AG04450 (cell line): ENCODE measurements at places on chromosomes 4 and X.
A peak's percentile ranks its signal among the peaks of the same experiment; 100 is the strongest.

- DNase-seq = no peak
Observed at GRCh38 chr4:147831551-147832171, 99.8 kb downstream of the ARHGAP10 start.

DNA sequence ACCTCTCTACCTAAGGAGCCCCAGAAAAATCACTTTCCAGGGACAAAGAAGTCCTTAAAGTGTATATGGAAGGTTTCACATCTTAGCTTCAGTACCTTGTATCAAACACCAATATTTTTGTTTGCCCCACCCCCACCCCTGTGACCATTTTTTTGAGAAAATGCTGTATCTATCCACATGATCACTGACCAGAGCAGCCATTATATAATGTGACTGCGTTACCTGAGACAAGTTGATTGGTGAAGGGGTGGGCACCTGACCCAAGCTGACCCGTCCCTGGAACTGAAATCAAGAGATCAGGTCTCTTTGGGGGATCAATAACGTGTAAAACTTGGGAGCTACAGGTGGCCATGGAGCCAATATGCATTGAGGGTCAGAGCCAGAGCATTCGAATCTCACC is 10.7 kb downstream of the TIFA start:
- no peak for DNase-seq

DNA sequence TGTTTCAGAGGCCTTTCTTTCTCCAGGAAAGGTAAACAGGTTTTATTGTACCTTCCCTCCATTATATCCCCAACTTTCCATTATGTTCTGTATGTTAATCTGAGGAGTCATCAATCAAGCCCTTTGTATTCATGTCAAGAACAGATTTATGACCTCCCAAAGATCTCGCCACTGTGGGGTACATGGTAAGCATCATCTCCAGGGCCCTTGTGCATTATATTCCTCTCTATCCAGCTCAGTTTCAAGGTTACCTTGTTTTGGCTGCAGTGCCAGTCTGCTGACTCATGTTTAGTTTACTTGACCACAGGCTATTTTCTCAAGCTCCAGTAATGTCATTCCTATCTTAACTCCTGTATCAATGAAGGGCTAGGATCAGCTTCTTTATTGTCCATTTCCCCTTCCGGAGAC is 125.1 kb upstream of the FRMPD4 start:
- peak; percentile 13 for DNase-seq

DNA sequence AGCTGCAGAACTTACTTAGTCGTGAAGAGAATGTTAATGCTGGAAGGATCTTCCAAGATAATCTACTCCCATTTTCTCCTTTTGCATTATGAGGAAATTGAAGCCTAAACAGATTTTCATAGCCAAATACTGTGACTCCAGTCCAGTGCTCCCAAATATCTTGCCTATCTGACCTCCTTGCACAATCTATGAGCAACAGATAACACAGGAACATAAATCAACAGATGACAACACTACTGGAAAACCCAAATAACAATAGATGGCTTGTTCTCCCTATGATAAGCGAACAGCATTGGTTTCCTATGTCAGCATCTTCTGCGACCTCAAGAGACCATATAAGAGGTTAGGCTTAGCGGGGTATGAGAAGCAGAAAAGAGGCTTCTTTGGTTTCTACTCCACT is 88.0 kb downstream of the CORIN start:
- no peak for DNase-seq

GRCh38 chr4:102541697-102542096 is 40.5 kb downstream of the NFKB1 start:
- DNase-seq = no peak

GRCh38 chrX:23699636-23700194 is 32.4 kb downstream of the PRDX4 start:
- no peak for DNase-seq
